ENCODE measurements at places on chromosomes 1 and 21.

- no peak for DNase-seq
Observed at GRCh38 chr1:13754510-13755103, 54.6 kb downstream of the PRDM2 start.

GRCh38 chr21:36039861-36040260 is 20.5 kb downstream of the SETD4 start:
- no peak for DNase-seq

GRCh38 chr1:178382372-178382771 is 114.4 kb downstream of the CLEC20A start:
- DNase-seq: no peak

DNA sequence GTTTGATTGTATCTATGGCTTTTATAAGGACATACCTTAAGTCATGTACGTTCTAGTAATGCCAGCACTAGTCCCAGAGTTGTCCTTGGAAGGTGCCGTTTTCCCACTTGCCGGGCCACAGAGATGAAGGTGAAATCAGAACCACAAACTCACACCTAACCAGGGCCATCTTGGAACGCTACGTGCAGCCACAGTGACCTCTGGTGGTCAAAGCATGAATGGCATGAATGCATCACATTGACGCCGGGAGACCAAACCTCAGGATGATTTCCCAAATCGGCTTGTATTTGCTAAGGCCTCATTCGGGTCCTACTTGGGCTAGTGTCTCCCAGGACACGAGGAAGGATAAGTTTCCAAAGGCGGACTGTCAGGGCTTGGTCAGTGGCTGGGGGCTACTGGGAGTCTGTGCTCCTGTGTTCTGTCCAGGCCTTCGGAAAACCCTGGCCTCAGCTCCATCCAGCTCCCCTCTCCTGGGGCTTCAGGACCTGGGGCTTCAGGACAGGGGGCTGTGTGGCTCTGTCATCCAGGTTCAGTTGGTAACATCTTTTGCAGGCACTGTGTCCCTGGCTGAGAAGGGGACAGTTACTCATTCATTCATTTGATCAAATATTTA is 260.5 kb downstream of the PRDM2 start:
- DNase-seq: peak; percentile 62

GRCh38 chr1:53590531-53591515 is 131.6 kb downstream of the DMRTB1 start:
- DNase-seq: no peak

DNA sequence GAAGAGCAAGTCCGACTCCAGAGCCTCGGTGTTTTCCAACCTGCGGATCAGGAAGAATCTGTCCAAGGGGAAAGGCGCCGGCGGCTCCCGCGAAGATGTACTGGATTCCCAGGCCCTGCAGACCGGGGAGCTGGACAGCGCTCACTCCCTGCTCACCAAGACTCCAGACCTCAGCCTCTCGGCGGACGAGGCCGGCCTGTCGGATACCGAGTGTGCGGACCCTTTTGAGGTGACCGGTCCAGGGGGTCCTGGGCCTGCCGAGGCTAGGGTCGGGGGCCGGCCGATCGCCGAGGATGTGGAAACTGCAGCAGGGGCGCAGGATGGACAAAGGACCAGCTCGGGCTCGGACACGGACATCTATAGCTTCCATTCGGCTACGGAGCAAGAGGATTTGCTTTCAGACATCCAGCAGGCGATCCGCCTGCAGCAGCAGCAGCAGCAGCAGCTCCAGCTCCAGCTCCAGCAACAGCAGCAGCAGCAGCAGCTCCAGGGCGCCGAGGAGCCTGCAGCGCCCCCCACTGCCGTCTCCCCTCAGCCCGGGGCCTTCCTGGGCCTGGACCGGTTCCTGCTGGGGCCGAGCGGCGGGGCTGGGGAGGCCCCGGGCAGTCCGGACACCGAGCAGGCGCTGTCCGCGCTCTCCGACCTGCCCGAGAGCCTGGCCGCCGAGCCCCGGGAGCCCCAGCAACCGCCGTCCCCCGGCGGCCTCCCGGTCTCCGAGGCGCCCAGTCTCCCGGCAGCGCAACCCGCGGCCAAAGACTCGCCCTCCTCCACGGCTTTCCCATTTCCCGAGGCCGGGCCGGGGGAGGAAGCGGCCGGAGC is 827 bp downstream of the FMN2 start:
- DNase-seq: no peak

GRCh38 chr1:219784660-219785381 is 143.5 kb downstream of the SLC30A10 start:
- no peak for DNase-seq

DNA sequence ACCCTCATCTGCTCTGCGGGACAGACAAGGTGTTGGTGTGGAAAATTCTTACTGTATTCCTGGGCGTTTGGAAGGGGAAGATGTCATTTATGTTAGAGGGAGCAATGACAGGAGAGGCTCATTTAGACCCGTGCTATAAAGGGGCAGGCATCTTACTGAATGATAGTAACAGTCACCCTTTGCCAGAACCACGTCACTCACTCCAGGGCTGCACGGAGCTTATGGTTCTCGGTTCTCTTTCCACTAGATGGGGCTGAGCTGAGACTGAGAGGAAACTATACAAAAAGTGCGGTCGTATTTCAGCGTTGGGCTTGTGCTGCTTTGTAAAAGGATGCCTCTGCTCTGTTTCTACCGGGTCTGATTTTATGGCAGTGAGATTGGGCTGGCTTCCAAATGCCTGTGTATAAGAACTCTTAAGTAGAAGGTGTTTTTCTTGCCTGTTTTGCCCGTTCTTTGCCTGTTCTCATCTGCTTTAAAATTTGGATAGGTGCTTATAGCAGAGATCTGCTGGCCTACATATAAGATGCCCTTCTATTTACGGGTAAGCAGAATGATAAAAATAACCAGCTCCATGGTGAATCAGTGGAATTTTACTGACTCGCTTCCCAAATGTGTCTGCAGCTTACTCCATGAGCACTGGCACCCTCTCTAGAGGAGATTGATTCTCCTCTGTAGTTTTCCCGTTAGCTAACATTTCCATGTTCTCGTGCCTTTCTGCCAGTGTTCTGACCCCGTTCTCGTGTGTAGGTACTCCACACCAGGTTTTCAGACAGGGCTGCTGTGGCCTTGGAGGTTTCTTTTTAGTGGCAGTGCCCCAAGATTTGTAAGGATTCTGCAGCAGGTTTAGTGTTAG is 55.9 kb downstream of the MRPS6 start:
- DNase-seq: peak; percentile 34

GRCh38 chr1:226934483-226935237 is 5.4 kb upstream of the COQ8A start:
- no peak for DNase-seq
